ENCODE measurements at places on chromosomes 7 and 10.

DNA sequence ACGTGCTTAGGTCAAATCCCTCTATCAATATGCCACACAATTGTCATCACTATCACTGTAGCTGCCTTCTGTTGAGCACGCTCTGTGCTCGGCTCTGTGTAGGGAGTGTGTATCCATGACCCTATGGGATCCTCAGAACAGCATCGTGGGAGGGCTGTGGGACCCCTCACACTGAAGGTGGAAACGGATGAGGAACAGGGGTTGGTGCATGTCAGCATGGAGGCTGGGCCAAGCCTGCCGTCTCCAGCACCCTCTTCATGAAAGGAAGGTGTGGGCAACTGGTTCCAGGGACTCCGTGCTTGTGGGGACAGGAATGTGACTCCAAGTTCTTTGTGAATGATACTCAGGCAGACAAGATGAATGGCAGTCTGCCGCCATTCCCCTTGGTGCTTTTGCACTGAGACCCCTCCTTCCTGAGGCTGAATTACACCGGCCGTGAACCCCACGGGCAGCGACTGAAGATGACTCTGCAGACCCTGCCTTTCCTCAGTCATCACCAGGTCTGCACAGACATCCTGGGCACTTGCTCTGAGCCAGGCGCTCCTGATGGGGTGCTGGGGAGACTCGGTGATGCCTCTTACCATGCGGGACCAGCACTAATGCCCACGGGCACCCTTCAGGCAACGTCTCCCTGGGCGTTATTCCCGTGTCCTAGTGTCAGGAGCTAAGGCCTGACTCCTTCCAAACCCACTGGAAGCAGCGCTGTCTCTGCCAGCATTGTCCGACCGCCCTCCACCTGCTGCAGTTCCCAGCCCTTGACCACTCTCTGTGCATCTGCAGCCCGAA, 495.2 kb downstream of the TCERG1L start:
- no peak for DNase-seq

DNA sequence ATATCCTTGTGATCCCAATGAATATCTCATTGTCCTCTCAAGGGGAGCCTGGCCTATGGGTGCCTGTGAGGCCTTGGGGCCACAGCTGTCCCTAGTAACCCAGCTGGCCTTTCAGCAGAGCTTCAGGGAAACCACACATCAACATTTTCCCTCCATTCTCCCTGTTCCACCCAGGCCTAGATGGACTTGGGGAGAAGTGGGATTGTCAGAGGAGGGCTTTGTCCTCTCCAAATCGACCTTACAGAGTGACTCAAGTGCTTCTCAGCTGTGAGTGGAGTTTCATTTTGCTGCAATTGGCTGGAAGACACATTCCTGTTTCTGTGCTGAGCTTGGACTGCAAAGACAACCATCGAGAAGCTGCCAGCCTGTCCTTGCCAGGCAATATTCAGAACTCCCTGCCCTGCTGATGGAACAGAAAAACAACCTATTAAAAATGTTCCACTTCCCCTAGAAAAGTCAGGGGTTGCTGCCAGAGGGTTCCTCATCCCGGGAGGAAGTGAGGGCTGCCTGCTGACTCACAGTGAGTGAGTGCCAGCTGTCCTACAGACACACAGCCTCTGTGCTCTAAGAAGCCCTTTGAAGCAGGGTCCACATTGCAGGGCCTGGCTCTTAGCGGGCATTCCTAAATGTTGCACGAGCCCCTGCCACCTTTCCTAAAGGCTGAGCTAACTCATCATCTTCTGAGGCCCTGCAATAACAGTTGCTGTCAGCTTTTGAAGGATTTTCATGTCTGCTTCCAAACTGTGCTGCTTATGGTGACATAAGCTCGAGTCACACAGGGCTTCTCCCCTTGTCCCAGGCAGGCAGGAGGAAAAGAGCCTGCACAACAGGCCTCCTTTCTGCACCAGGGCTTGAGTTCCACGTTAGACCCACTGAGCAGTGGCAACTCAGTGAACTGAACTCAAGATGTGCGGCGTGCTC, 20.5 kb downstream of the STRA8 start:
- DNase-seq: peak; percentile 59

DNA sequence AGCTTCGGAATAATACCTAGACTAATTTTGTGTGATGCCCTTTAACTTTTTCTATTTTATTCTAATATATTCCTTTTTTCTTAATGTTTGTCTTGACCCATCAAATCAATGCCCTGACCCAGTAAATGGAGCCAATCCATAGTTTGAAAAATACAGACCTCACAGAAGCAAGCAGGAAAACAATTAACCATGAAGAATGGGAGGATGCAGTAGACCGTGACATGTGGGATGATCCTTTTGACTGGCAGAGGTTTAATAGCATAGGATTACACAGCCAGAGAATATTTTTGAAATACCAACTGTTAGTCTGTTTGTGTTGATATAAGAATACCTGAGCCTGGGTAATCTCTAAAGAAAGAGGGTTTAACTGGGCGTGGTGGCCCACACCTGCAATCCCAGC, 142.6 kb upstream of the NEBL start:
- DNase-seq: no peak

DNA sequence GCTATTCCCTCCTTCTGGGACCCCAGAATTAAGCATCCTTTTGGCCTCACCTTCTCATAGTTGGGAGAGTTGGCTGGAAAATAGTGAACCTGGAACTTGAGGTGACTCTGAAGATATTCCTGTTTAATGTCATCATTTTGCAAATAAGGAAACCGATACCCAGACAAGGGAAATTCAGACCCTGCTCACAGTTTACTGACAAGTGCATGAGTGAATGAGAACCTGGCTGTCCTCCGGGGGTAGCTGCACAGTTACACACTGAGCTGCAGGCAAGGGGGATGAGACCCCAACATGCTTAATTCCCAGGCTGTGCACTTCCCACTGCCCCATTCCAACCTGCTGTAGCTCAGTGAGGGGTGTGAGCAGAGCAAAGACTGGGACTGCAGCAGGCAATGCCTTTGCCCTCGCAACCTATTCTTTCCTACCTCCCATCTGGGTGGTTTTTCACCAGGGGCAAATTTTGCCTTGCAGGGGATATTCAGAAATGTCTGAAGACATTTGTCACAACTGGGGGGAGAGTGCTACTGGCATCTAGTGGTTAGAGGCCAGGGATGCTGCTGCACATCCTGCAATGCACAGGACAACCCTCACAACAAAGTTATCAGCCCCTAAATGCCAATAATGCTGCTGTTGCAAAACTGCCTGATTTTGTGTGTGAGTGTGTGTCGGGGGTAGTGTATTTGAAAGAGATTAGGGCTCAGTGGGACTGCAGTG, 136.2 kb downstream of the SORCS3 start:
- DNase-seq: no peak

GRCh38 chr10:123512901-123513775, 153.0 kb upstream of the GPR26 start:
- no peak for DNase-seq

- no peak for DNase-seq
These were observed 6.4 kb upstream of the IGFBP1 start for GRCh38 chr7:45881759-45882464.

DNA sequence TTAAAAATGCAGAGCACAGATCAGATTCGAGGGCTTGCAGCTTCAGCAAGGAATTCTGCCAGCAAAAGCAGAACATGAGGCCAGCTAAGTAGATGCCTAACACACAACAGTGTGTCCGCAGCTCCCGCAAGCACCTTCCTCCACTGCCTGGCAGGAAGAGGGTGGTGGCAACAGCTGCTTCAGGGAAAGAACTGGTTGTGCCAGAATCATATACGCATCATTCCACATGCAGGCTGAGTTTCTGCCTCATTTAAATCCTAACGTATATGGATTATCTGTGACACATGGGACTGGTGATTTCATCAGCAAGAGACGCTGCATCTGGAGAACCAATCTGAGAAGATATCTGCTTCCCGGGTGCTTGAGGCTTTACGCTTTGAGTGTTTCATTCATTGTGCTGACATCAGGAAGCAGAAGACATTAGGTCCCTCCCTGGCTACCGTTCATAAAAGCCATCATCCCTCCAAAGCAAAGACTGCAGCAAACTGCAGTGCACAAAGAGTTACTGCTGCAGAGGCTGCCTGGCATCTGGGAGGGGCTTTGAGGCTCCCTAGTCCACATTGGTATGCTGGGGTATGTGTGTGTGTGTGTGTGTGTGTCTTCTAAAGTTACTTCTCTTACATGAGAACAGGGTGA, 78.8 kb downstream of the FAM13C start:
- DNase-seq: no peak

GRCh38 chr7:149878523-149878921, 4.8 kb downstream of the ATP6V0E2 start:
- DNase-seq: no peak

- no peak for DNase-seq
These were observed 68.1 kb downstream of the HBP1 start for GRCh38 chr7:107236862-107237261.

- no peak for DNase-seq
These were observed 13.5 kb upstream of the RPEL1 start for GRCh38 chr10:103232131-103232673.

- DNase-seq: no peak
These were observed 87.3 kb downstream of the ODAD2 start for GRCh38 chr10:27911539-27911938.

GRCh38 chr7:39824456-39825200, 125.4 kb upstream of the CDK13 start:
- DNase-seq: no peak

DNA sequence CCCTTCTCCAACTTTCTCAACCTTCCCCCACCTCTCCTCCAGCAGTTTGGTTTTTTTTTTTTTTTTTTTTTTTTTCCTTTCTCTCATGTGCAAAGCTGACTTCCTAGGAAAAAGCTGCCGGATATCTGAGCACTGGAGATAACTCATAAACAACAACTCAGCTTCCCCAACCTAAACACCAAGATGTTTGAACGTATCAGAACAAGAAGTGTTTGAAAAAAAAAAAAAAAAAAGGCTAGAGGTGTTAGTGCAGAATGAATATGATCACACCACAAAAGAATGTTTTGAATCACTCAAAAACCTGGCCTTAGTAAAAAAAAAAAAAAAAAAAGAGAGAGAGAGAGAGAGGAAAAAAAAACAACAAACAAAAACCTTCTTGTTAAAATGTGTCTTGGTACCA, 11.2 kb downstream of the GATA3 start:
- peak; percentile 29 for DNase-seq

- DNase-seq: no peak
These were observed 123.4 kb upstream of the BTBD16 start for GRCh38 chr10:122147663-122148062.

DNA sequence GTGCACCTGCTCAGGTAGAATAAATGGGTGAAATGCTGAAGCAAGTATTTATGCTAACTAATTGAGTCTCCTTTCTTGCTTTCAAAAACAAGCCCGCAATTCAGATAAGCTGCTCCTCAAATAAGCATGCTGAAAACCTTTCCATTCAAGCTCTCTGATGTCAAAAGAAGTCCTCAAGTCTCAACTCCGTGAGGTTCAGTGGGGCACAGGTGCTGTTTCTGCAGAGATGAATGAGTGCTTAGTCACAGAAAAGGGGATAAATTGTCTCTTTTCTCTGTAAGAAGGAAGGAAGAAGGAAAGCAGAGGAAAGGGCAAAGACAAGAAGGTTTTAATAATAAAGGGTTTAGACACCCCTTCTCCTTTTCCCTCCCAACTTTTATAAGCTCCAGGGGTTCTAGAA, 229.8 kb upstream of the NPY start:
- no peak for DNase-seq

DNA sequence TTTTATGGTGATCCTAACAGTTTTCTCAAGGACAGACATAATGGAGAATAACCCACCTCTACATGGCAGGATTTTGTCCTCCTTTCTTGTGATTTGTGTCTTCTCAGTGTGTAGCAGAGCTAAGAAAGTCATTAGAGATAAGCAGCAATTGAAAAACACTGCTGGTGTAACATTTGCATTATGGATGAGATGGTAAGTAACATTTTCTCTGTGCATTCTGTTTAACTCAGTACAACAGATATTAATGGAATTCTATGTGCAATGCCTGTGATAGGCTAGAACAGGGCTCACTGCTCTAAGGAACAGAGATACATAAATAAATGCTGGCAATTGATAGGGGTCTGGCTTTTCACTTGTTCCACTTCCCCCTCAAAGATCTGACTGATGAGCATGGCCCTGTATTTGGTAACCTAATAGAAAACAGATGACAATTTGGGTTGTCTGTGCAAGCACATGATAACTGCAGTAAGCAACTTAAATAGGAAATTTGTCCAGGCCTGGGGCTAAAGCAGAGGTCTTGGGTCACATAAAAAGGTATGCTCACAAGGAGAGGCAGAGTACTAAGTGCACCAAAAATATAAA, 560.3 kb upstream of the POM121L12 start:
- no peak for DNase-seq

DNA sequence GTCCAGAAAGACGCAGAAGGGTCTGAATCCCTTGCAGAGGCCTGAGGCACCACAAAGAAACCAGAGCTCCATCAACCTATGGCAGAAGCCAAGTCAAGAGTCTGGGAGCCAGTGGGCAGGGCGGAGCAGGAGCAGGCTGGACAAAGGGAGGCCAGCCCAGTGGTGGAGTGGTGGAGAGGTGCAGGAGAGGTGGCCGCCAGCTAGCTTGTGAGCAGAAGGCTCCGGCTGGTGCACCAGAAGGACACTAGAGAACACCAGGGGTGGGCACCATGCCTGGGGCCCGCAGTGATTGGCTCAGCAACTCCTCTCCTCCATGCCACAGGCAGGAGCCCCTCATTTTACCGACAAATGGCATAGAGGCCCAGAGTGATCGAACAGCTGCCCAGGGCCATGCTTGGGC, 186.6 kb downstream of the GRID1 start:
- DNase-seq: no peak

GRCh38 chr10:108655057-108655456, 1268.3 kb downstream of the XPNPEP1 start:
- DNase-seq: no peak

- DNase-seq: no peak
These were observed 11.8 kb downstream of the CALY start for GRCh38 chr10:133324857-133325260.

DNA sequence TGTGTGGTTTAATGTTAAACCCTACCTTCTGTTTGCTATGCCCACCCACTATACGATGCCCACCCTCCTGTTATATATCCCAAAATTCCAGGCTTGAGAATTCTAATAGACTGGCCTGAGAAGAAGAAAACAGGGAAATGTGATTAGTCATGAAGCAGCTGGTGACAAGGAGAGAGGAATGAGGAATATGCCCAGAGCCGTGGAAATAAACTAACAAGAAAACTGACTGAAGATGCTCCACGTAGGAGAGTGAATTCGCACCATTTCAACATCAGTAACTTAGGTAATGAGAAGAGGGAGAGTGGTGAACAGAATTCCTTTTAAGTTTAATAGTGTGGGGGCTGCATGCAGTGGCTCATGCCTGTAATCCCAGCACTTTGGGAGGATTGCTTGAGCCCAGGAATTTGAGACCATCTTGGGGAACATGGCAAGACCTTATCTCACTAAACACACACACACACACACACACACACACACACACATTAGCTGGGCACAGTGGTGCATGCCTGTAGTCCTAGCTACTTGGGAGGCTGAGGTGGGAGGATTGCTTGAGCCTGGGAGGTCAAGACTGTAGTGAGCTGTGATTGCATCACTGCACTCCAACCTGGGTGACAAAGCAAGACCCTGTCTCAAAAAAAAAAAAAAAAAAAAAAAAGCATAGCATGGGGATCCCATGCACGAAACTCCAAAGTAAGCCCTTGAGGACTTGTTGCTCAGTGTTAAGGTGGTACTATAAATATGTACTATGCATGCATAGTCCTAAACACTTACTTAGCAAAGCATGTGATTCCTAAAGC, 16.1 kb upstream of the SYPL1 start:
- DNase-seq: no peak

All from ACHN (cell line).